Fibroblast of skin of back (primary cell): ENCODE measurements at places on chromosomes 3 and 15.

DNA sequence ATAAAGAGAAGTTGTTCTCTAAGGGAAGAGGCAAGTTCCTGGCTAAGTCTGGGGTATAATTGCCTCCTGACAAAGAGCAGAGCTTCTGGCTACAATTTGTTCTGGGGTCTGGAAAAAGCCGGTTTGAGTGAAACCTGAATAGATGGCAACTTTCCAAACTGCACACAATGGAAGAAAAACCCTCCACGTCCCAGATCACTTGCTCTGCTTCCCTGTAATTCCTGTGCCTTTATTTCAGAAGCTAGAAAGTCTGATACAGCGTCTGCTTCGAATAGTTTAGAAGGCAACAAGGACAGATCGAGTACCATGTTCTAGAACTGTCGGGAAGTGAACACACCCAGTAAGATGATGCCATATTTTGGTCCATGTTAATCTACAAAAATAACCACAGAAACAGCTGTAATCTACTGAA is 1.6 kb upstream of the WDR82 start:
- DNase-seq: peak; percentile 21

- peak; percentile 12 for DNase-seq
Measured at GRCh38 chr3:67819447-67819846, 165.0 kb upstream of the SUCLG2 start.

DNA sequence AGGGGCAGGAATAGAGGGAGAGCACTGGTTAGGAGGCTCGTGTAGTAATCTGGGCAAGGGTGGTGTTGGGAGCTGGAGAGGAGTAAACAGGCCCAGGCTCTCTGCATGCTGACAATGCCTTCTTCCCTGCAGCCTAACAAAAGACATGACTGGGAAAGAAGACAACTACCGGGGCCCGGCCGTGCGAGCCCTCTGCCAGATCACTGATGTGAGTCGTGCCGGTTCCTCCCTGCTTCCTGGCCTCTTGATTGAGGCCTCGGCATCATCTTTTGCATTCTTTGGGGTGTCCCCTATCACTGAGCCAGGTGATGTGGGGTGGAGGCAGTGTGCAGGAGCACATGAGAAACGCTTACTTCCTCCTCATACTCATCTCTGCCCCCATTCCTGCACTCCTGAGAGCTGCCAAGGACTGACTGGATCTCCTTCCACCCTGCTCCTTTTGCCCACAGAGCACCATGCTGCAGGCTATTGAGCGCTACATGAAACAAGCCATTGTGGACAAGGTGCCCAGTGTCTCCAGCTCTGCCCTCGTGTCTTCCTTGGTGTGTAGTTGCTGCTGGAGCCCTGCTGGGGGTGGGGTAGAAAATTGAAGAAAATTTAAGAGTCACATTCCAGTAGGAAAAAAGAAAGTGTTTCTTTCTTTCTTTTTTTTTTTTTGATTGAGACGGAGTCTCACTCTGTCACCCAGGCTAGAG is 5.3 kb downstream of the COPG1 start:
- DNase-seq: no peak

- no peak for DNase-seq
Measured at GRCh38 chr3:12285003-12285555, 3.8 kb upstream of the PPARG start.

GRCh38 chr3:45130476-45130875 is 15.7 kb downstream of the CDCP1 start:
- no peak for DNase-seq

DNA sequence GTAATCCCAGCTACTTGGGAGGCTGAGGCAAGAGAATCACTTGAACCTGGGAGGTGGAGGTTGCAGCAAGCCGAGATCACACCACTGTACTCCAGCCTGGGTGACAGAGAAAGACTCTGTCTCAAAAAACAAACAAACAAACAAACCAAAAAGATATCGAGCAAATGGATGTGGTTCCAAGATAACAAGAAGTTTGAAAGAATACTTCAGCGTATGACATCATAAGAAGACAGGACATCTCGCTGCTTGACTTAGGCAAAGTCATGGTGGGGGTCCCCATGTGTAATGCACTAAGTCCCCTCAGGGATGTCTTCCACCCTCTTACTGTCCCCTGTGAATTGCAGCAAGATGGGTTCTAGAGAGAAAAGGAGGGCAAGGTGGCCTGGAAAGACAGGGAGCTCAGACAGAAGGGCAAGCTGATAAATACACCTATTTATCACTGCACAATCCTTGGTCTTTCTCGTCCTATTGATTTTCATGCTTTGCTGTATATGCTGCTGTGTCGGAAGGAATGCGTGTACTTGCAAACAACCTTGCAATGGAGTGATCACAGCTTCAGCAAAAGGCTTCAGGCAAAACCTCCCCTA is 115.0 kb downstream of the BDH1 start:
- no peak for DNase-seq

GRCh38 chr3:5021116-5022092 is 42.2 kb downstream of the BHLHE40 start:
- DNase-seq: peak; percentile 87

DNA sequence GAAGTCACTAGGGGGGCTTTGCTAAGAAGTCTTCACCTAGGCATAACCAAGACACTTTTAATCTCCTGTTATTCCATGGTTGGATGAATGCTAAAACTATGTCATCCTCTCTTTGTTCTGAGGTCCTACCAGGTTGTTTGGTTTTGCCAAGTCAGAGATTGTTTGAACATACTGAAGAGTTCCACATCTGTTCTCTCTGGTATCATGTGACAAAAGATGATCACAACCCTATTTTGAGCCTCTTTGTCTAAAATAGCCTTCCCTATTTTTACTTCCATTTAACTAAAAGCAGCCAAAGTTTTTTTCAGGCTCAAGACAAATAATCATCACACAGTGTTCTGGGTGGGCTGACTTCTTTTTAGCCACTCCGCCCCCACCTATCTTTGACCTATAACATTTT is 218.4 kb upstream of the LMCD1 start:
- DNase-seq: no peak

DNA sequence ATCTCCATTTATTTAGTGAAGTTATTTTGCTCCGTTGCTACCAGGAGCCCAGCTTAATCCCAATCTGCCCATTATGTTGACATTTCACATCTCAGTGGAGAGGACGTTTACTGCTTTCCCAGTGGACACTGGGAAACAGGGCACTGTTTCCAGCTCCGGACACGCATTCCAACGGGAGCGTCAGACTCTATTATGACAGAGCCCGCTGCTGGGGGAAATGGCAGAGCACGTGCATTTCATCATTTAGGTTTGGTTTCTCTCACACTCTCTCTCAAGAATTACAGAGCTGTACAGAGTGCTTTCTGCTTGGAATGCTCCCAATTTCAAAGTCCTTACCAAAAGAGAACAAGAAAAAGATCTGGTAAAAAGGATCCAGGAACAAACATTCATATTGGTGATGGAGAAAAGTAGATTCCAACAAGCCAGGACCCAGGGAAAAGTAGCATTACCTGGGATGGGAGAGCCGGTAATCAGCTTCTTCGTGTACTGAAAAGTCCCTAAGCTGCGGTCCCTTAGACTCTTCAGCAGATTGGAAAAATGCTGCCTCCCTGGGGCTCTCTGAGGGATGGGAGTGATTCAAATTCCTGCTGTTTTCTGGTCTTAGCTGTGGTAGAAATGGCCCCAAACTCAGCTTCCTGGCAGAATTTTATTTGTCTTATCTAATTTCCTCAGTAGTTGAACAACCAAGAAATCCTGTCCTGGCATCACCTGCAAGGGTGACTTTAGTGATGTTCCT is 136.0 kb upstream of the THBS1 start:
- peak; percentile 35 for DNase-seq

- DNase-seq: peak; percentile 91
Measured at GRCh38 chr3:107068980-107069379, 308.3 kb upstream of the CCDC54 start.

- DNase-seq: no peak
Measured at GRCh38 chr3:138434875-138435772, 708 bp downstream of the ESYT3 start.

DNA sequence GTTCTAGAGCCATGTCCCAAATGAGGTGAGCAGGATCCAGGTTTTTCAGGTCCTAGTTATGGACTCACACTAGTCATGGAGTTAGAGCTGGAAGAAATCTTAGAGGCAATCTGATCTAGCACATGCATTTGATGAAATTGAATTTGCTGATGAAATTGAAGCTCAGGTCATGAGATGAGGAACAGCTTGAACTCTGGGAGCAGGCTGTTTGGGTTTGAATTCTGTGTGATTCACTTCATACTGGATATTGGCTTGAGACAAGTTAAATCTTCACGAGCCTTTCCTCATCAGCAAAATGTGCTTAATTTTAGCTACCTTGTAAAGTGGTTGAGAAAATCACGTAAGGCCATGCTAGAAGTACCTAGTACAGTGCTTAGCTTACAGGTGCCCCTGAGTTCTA is 33.5 kb upstream of the PARL start:
- no peak for DNase-seq

DNA sequence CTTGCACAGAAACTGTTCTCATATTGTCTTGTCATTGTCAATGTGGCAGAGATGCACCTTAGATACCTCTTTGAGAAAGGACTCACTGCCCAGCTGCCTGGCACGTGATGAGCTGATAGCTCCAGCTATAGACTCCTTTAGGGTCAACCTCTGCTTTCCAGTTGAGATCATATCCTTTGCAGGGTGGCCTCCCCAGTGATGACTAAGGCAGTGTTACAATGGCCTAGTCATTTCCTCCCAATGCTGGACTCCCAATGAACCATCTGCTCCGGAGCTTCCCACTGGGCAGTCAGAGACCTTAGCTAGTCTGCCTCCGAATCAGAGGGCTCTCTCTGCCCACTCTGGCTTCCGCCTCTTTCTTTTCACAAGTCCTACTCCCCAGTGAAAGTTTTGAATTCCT is 79.5 kb downstream of the CHRD start:
- DNase-seq: peak; percentile 38

- no peak for DNase-seq
Measured at GRCh38 chr3:95172164-95172943, 1109.5 kb downstream of the NSUN3 start.

DNA sequence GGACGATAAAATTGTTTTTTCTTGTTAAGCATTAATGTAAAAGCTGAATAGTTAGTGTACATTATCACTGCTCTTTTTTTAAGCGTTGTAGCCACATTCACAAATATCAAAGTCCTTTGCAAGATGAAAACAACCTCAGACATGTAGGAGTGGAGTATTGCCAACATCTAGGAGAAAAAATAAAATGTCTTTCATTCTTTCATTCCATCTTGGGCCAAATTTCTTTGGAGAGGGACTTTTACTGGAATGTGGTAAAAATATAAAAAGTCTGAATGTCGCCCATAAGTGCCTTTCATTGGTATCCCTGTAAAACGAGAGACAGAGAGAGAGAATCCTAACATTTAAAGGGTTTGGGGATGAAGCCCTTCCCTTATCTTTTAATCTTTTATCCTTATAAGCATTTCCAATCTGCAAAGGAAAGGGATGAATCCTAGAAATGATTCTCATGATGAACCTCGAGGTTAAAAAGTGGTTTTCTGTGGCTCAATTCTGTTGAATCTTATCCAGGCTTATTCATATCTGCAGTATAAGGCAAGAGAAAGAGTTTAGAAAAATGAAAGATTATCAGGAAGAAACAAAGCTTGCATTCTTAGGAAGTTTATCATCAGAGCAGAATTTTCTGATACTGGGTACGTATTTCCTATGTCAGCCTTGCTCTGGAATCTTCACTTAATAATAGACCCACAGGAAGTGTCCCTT is 1031.7 kb downstream of the MCTP2 start:
- peak; percentile 80 for DNase-seq

- DNase-seq: no peak
Measured at GRCh38 chr3:45887759-45888511, 1.6 kb downstream of the CCR9 start.

DNA sequence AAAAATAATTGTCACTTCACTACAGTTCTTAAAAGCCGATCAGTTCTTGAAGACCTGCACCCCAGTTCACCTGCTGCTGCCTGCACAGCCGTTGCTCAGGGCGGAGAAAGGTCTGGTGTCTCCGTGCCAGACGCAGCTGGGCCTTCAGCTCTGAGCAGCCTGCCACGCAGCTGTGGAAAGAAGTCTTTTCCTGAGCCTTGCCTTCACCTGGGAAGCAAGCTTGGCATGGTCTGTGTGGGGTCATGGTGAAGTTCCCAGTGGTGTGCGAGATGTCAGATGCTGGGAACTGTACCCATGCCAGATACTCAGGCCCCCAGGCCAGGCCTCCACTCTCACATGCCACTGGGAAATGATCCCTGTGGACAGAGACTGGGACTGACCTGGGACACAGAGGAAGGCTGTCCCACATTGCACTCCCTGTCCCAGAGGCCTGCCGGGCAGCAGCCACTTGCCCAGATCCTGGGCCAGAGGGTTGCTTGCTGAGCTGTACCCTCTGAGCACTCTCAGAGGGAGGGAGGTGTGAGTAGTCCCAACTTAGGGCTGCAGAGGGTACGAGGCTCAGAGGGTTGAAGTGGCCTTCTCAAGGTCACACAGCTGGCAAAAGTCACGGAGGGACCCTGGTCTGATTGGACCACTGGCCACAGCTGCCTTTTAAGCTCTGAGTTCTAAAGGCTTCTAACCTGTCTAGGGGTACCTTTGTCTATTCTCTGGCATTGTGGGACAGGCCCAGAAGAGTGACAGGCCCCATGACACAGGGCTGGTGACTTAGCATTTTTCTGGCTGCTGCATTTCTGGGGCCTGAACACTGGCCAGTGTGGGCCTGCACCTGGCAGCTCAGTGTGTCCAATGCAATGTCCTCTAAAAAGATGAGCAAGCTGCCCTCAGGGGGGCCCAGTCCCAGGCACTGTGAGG is 55.4 kb downstream of the KLF13 start:
- no peak for DNase-seq

- DNase-seq: peak; percentile 54
Measured at GRCh38 chr15:91849749-91850161, 3.8 kb upstream of the SLCO3A1 start.
